Frontal cortex (tissue), 4 donors: ENCODE measurements at places on chromosomes 5 and 9. TPM values are rescaled to one million over a fixed set of nuclear protein-coding genes. Genes with fewer than 3 reads are reported as not detected.

GABRA6 gene
- under 0.01 TPM for total RNA-seq

DNA sequence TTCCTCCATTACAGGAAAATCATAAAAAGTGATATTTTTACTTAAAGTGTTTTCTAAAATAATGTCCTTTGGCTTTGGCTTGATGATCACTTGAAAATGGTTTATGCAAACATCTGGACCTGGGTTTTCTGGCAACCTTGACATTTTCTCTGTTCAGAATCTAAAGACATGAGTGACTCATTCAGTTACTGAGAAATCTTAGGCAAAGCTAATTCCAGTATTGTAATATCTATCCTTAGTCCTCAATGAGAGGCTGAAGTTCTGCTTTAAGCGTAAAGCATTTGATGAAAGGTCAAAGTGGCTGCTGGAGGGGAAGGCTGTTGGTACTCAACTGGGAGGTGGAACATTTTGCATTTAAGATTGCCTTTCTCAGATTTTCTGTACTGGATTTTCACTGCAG is 2.3 kb downstream of the MAN2A1 start:
- DNase-seq = no peak

C5orf58 gene
- not detected for total RNA-seq

DNA sequence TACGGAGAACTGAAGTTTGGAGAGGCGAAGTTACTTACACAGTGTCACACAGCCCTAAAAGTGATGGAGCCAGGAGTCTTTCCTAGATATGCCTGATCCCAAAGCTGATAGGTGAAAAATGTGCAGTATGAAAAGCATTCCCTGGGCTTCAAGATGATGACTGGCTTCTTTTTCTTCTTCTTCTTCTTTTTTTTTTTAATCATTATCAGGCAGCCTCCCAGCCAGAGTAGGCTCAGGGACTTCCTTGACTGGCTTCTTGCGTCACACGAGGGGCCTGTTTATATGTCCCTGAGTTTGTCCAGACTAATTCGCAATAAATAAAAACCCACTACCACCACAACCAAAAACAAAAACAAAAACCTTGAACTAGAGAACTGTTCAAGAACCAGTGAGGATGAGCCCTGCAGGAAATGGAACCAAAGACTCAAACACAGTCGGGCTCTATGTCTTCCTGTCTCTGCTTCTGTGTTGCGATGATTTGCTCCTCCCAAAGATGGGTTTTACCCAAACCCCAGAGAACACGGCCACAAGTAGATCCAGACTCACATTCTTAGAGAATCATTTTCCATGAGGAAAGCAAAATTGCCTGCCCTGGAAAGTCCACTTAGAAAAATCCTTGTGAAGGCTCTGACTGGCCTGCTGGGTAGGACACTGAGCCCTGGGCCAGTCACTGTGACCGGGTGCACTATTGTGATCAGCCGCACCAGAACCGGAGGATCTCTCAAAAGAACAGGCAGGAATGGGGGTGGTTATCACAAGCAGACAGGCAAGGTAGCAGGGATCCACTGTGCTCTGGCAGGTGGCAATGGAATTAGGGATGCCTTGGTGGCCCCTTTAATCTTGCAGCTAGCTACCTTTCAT is 38.0 kb upstream of the ADAM19 start:
- DNase-seq = no peak

DNA sequence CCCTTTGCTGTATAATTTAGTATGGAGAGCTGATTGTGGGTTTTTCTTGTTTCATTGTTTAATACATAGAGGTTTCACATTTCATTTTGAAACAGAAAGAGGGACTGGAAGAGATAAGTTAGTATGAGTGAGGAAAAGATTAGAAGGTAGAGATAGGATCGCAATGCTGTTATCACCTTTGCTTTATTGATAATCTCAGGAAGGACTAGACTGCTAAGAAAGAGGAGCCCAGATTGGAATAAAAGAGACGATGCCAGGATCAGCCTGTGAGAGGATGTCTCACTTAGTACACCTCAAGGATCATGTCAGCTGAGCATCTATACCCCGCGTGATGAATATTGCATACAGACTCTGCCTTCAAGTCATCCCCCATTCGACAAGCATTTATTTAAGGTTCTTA is 178.0 kb upstream of the DMAC1 start:
- DNase-seq = no peak

IGFBPL1 gene
- 42.0 TPM for total RNA-seq

- no peak for DNase-seq
These were observed 662.0 kb downstream of the PTPRD start for GRCh38 chr9:9950813-9951212.

DNA sequence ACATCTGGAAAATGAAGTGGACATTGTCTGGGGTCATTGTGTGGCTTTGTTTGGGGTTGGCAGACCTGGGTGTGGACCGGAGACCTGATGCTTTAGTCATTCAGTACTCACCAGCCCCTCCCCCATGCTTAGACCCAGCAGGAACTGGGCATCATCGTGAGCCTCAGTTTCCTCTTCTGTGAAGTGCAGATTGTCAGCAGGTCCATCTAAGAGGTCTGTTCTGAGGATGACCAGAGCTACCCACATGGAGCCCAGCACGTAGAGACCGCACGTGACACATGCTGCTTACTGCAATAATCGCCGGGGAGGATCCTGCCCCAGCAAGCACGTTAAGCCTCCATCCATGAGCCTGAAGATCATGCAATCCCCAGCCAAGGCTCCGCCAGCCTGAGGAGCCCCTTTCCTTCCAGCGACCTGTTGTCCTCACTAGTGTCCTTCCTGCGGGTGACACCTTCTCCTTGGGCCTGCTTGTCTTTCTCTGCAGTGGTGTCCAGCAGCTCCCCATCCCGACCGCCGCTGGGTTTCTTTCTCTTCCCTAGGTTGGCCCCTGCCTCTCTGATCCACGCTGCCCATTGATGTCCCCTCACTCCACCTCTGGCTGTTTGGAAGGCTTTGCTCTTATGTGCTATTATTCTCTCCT is 26.7 kb upstream of the IRX4 start:
- DNase-seq = no peak

DNA sequence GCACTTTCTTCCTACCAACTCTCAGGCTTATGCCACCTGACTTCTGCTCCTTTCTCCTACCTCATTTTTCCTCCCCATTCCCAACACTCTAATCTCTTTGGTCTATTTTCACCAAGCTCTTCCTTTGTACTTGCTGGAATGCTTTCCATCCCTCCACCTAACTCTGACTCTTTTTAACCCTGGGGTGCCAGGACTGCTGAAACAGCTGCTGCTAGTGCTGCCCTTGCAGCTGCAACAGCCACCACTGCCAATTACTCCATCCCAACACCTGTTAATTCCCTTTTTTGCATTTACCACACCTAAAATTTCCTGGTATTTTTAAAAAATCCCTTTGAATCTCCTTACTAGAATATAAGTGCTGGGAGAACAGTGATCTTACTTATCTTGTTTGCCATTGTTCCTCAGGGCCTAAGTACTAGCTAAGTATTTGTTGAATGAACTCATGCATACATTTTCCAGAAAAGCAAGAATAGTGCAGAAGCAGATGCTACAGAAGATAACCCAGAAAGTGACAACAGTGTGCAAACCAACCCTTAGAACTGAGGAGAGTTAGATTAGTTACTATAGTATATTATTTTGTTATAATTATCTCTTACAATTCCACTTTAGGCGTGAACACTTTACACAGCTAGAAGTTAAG is 11.5 kb downstream of the NADK2 start:
- DNase-seq = no peak

PLPP6 gene
- total RNA-seq = 16.3 TPM

- DNase-seq = no peak
These were observed 230.2 kb downstream of the TENT4A start for GRCh38 chr5:6943197-6944112.

PRSS3 gene
- 1.2 TPM for total RNA-seq

GRCh38 chr5:154899151-154899816 is 38.7 kb downstream of the GEMIN5 start:
- no peak for DNase-seq

SIT1 gene
- not detected for total RNA-seq

DNA sequence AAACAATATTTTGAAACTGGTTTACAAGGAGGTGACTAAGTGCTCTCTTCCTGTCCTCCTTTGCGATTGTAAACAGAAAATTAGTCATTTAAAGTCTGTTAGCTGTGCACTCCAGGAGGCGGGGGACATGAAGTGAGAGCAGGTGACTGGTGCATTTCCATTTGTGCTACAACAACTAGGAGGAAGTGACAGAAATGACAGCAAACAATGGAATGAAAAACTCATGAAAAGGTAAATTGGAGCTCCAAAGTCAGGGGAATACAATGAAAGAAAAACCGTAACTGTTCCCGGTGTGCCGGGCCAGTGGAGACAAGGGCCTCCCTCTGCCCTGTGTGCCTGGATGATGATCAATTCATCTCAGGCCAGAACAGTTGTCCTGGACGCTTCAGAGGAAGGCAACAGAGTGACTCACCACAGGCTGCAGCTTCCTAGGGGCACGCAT is 439.9 kb downstream of the GADD45G start:
- no peak for DNase-seq

GRCh38 chr9:19085295-19085694 is 17.4 kb downstream of the HAUS6 start:
- DNase-seq = no peak
